ENCODE measurements at places on chromosomes 7 and 10. TPM values are rescaled to one million over a fixed set of nuclear protein-coding genes. Genes with fewer than 3 reads are reported as not detected.

ANKRD61 gene
- not detected for total RNA-seq

GRCh38 chr7:96997512-96998032 is 7.8 kb upstream of the DLX6 start:
- H3K27me3 ChIP-seq: peaks cover 40% of the 10 kb centered on the region
- H3K4me3 ChIP-seq: no peak overlapping the region
- H3K27ac ChIP-seq: no peak overlapping the region
- DNase-seq: no peak
- no peaks in the 10 kb centered on the region for H3K4me1 ChIP-seq
- no peaks in the 10 kb centered on the region for H3K36me3 ChIP-seq

DNA sequence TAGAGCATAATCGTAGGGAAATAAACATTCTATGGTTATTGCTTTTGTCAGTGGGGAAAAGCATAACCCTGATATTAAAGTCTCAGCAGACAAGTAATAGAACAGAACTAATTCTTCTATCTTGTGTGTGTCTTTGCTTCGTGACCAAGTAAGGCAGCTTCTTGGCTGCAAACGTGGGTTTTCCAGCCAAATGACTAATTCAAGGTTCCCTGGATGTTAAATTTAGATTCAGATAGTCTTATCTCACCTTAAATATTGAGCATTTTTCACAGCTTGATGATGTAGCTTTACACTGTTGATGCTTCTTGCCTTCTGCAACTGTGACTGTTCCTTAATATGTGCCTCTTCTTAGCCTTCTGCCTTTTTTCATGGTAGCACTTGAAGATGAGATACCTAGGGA is 113.0 kb downstream of the EXOC4 start:
- no peak overlapping the region for H3K27ac ChIP-seq
- H3K4me1 ChIP-seq: peaks cover 20% of the 10 kb centered on the region
- H3K27me3 ChIP-seq: no peaks in the 10 kb centered on the region
- no peak for DNase-seq
- H3K36me3 ChIP-seq: no peaks in the 10 kb centered on the region
- no peak overlapping the region for H3K4me3 ChIP-seq

DNA sequence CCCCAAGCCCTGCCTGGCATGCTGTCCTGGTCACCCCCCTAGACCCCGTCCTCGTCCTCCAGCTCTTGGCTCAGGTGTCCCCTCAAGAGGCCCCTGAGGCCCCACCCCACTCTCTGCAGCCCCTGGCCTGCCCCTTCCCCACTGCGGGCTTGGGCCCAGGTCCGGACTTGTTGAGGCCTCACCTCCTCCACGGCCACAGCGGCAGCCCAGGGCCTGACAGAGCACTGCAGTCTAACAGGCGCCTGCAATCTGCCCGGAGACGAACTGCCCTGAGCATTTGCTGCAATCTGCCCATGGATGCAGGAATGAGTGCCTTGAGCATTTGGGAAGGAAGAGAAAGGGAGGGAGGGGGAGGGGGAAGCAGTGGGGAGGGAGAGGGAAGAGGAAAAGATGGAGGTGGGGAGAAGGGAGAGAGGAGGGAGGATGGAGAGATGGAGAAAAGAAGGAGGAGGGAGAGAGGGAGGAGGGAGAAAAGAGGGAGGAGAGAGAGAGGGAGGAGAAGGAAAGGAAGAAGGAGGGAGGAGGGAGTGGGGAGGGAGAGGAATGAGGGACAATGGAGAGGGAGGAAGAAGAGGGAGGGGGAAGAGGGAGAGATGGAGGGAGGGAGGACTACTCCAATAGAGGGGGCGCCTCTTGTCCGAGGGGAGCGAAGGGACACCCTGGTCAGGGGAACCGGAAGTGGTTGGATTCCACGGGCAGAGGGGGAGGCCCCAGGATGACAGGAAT is 73.9 kb downstream of the PDGFA start:
- DNase-seq: no peak
- no peaks in the 10 kb centered on the region for H3K4me1 ChIP-seq

CHPF2 gene
- total RNA-seq: 57.3 TPM

PNLIP gene
- not detected for total RNA-seq
